Cortex of kidney (tissue), 1 donor: ENCODE measurements at places on chromosomes 2 and 18.

GRCh38 chr18:59536166-59536565 is 161.1 kb downstream of the CCBE1 start:
- DNase-seq, result no peak

GRCh38 chr2:40220177-40220925 is 231.5 kb downstream of the SLC8A1 start:
- no peak for DNase-seq

DNA sequence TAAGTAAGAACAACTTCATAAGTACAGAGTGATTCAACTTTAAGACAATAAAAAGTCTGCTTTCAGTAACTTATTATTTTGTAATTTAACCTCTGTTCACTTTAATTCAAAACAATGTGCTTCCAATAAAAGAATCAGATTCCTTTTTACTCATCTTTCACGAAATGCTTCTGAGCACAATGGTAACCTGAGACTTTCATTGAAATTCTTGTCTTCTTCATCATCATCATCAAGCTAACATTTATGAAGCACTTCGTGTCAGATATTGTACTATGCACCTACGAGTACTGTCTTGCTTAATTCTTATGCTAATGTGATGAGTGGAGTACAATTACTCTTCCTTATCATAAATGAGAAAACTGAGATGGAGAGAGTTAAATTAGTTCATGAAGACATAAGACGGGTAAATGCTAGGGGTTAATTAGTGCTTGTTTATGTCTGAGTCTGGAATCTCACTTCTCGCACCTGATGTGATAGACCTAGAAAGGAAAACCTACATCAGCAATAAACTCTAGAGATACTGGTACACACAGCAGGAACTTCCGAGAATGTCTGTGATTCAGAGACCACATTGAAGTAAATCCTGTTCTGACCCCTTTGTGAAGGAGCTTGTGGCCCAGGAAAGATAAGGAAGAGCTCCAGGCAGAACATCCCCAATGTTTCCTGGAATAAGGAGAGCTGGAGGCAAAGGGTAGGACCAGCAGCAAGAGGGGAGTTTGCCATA is 227.6 kb upstream of the ETAA1 start:
- DNase-seq, result no peak

- DNase-seq, result no peak
These were observed 46.0 kb downstream of the PARD3B start for GRCh38 chr2:204591225-204591624.

GRCh38 chr2:45765728-45766254 is 114.3 kb downstream of the PRKCE start:
- DNase-seq, result no peak

GRCh38 chr18:44186001-44186400 is 494.7 kb upstream of the SETBP1 start:
- no peak for DNase-seq

DNA sequence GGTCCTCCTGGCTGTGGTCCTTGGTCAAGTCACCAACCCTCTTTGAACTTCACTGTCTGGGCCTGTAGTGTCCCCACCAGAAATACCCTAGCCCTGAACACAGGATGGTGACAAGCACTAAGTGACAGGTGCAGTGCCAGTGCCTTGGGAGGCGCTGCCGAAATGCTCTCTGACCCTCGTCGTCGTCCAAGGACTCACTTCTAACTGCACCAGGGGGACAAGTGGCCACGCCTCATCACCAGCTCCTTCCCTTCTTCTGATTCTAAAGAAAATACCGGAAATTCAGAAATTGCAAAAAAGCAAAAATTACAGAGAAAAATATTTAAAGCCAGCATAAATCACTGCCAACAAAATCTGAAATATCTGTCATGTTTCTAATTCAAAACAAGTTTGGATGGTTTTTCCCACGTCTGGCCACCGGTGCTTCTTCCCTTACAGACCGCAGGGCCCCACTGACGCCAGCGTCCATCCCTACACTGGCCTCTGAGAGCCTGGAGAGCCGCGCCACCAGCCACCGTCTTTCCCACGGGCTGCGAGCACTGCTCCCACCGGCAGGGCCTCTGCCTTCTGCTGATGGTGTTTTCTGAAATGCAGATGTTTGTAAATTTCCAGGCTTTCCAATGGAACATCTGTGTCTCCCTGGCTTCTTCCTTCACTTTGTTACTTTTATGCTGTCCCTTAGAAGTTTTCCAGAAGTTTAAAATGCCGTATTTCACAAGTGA is 37.4 kb upstream of the GPC1 start:
- DNase-seq, result no peak

- no peak for DNase-seq
These were observed 312 bp downstream of the NR4A2 start for GRCh38 chr2:156332284-156332533.

DNA sequence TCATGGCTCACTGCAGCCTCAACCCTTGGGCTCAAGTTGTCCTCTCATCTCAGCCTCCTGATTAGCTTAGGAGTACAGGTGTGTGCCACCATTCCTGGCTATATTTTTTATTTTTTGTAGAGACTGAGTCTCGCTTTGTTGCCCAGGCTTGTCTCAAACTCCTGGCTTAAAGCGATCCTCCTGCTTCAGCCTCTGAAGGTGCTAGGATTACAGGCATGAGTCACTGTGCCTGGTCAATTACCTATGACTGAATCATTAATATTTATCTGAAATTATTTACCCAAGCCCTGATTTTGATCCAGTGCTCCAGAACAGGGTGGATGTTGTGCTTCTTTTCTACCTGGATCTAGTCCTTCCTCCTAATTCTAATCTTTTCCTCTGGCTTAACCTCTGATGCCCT is 87.8 kb downstream of the MAP2 start:
- no peak for DNase-seq

DNA sequence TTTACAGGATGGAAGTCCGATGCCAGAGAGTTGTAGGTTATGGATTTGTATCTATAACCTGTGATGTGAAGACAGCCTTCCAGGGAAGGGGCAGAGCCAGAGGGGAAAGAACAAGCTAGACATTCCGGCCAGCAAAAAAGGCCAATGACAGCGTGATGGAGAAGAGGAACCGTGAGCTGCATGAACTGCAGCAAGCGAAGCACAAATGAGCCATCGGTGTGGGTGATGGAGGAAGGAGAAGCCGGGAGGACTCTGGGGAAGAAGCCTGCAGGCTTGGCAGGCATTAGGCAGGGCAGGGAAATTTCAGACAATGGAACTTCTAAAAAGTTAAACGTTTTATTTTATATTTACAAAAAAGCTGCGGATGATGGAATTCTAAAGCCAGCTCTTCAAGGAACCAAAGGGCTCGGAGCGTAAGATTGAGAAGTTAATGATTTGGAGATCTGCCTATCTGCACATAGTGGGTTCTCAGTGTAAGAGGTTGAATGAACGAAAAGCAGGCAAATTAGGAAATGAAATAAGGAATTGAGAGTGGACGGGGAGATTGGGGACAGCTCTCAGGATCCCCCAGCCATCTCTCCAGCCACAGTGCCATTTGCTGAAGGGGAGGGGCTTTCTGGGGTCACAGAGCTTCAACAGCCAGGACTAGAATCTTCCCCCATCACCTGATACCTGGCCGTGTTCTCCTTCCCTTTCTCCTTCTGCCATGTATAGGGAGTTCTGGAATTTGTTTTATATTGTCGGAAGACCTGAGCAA is 28.4 kb downstream of the NGEF start:
- no peak for DNase-seq

DNA sequence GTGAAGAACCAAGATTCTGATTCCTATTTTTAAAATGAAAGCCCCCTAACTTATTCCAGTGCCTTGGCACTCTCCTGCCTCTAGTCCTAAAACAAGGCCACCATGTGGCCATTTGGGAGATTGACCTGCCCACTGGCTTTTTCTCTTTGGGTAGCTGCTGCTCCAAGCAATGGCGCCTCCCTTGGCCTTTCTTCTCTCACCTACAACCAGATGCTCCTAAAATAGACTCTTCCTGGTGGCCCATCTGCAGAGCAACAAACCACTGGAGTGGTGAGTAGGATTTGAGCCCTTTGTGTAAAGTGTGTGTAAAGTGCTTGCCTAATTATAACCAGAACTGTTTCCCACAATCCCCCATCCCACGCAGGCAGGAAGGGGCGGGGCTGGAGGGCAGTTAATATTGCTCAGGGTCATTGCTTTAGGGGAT is 114.2 kb downstream of the FHOD3 start:
- no peak for DNase-seq

DNA sequence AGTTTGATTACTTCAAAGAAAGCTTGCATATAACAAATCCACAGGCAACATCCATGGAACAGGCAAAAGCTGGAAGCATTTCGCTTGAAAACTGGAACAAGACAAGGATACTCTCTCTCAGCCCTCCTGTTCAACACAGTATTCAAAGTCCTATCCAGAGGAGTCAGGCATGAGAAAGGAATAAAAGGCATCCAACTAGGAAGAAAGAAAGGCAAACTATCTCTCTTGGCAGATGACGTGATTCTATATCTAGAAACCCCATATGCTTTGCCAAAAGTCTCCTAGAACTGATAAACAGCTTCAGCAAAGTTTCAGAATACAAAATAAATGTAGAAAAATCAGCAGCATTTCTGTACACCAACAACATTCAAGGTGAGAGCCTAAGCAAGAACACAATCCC is 34.1 kb upstream of the MC4R start:
- DNase-seq, result no peak

DNA sequence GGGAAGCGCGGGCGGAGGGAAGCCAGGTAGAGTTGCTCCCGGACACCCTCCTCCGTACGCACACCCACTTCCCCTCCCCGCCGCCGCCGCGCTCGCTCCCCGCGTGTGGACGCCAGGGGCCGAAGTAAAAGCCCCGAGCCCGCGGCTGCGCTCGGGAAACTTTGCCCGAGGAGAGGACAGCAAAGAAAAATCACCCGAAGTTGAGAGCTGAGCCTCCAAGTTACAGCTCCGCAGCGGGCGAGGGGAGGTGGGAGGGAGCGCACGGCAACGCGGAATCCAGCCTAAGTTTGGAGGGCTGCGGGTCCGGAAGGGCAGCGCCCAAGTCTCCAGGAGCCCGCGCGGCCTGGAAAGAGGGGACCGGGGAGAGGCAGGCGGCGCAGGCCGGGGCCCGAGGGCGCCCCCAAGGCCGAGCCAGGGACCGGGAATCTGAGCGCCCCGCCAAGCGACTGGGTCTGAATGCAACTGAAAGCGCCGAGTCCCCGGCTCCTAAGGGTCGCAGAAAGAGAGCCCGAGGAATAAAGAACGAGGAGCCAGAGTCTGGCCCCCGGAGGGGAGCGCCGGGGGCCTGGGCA is 706 bp upstream of the BCL11A start:
- no peak for DNase-seq

GRCh38 chr2:100285691-100286090 is 36.6 kb downstream of the LONRF2 start:
- DNase-seq, result no peak

DNA sequence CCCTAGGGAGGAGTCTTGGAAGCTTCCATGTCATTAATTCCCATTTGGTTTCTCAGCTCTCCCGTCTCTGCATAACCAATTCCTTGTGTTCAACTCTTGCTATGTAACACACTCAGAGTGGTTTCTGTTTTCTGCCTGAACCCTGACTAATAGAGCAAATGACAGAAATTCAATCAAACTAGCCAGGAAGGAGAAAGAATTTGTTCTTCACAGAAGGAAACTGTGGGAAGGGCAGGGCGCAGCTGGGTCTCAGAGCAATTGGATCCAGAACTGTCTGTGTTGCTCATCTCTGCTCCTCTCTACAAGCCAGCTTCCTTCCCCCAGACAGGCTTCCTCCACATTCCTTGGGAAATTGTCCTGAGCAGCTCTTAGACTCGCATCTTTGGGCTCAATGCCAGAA is 269.8 kb downstream of the TNS1 start:
- DNase-seq, result no peak

GRCh38 chr2:31381601-31382000 is 32.9 kb downstream of the XDH start:
- DNase-seq, result no peak

- DNase-seq, result no peak
These were observed 526 bp downstream of the COX7A2L start for GRCh38 chr2:42360493-42360889.

DNA sequence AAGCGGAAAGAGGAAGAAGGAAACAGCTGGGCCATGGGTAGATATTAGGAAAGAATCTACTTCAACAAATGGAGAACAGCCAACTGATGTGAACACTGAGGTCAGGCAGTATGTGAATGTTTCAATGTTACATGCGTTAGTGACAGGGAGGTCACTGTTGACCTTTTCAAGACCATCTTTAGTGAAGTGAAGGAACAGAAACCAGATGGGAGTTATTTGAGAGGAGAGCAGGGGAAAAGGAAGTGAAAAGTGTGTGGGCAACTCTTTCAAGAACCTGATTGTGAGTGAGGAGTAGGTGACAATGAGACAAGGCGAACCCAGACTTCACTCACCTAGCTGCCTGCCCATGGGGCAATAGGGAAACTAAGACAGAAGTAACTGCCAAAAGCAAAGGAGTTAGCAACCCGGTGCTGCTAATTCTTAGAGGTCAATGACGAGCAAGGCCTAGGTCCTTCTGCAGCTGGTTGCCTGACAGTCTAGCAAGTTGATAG is 67.0 kb downstream of the SP3 start:
- DNase-seq, result no peak

DNA sequence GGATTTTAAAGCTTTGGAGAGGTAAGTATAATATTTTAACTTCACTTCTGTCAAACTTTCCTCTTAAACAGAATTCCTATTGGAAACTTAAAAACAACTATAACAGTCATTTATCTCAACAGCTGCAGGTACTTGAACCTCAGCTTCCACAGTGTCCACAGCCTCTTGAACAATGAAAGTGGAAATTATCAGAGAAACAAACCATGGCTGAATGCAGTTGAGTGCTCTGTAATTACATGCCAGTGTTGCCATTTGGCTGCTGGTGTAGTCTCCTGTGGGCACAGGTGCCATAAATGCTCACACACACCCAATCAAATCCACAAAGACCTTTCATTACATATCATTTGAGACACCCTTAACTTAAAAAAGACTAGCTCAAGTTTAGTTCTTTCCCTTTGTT is 125.1 kb downstream of the CPS1 start:
- DNase-seq, result no peak

- DNase-seq, result no peak
These were observed 211.2 kb downstream of the AGPS start for GRCh38 chr2:177603768-177604167.

- DNase-seq, result no peak
These were observed 261.6 kb downstream of the ASXL3 start for GRCh38 chr18:33839452-33840211.

- DNase-seq, result no peak
These were observed 9.5 kb downstream of the ELP2 start for GRCh38 chr18:36139245-36139644.

- DNase-seq, result no peak
These were observed 84.2 kb downstream of the TGFA start for GRCh38 chr2:70469435-70469834.

DNA sequence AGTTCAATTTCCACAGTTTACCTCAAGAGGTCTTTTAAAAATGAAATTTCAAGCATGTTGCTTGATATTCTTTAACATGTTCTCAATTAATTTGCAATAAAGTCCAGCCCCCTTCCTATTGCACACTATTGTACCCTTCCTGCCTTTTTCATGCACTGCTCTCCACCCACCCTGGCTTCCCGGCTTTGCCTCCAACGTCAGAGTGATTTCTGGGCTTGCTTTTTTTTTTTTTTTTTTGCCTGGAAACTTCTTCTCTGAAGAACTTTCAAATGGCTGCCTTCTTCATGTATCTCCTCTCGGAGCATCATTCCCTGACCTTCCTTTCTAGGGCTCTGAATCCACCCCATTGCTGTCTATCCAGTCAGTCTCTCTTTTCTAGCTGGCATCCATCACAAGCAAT is 24.4 kb upstream of the CYP1B1 start:
- no peak for DNase-seq
